ENCODE measurements at places on chromosomes 6 and 20. TPM values are rescaled to one million over a fixed set of nuclear protein-coding genes. Genes with fewer than 3 reads are reported as not detected.

C20orf141 gene
- total RNA-seq: not detected

CLPSL2 gene
- total RNA-seq: not detected

GABRR1 gene
- not detected for total RNA-seq

LY86 gene
- total RNA-seq: 2.6 TPM

CD93 gene
- 63.5 TPM for total RNA-seq

TP53TG5 gene
- not detected for total RNA-seq

ACOT8 gene
- total RNA-seq: 26.6 TPM

ZKSCAN3 gene
- 4.6 TPM for total RNA-seq

DNA sequence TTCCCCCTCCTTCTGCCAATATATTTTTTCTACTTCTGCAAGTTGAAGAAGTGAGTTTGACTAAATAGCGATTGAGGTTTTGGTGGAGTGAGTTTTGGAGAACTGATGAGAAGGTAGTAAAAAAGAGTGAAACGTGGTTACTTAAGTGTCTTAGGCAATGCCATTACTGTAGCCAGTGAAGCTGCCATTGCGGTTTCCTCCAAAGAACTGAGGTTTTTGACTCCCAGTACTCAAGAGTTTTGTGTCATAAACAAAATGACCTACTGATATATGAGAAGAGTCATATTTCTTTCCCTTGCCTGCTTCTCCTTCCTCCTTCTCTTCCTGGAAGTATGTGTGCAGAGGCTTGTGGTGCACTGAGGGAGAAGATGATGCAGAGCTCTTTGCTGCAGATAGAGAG, 554.5 kb upstream of the MAP3K7 start:
- no peak overlapping the region for H3K4me3 ChIP-seq
- H3K4me1 ChIP-seq: no peaks in the 10 kb centered on the region

DNA sequence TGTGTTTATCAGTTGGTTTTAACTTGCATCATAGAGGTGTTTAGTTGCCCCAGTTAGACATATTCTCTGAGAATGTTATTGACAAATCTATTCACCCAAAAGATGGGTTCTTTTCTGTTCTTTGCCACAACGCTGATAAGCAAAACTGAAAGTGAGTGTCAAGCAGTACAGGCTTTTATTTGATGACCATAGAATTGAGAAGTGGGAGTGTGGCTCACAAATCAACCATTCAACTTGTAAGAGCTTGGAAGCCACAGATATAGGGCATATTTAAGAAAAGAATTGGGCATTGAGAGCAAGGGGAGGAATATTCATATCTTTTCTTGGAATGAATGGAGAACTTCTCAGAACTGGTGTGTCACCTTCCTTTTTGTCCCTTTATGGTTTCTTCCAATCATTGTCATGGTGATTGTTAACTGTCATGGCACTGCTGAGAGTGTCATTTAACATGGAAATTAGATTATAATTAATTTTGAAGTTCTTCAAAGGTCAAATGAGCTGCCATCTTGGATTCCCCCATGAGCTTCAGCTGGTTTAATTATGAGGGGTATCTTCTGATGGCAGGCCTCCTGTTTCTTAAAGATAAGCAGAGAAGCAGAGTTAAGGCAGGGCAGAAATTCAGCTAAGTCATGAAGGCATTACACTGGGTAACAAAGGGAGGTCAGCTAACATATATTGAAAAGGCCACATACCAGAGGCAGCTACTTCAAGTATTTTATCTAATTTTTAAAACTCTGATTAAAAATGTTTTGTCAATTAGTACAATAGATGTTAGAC, 254.0 kb upstream of the HTR1E start:
- no peak overlapping the region for H3K27ac ChIP-seq
- H3K27me3 ChIP-seq: no peaks in the 10 kb centered on the region
- no peak for DNase-seq
- H3K4me1 ChIP-seq: no peaks in the 10 kb centered on the region

DNA sequence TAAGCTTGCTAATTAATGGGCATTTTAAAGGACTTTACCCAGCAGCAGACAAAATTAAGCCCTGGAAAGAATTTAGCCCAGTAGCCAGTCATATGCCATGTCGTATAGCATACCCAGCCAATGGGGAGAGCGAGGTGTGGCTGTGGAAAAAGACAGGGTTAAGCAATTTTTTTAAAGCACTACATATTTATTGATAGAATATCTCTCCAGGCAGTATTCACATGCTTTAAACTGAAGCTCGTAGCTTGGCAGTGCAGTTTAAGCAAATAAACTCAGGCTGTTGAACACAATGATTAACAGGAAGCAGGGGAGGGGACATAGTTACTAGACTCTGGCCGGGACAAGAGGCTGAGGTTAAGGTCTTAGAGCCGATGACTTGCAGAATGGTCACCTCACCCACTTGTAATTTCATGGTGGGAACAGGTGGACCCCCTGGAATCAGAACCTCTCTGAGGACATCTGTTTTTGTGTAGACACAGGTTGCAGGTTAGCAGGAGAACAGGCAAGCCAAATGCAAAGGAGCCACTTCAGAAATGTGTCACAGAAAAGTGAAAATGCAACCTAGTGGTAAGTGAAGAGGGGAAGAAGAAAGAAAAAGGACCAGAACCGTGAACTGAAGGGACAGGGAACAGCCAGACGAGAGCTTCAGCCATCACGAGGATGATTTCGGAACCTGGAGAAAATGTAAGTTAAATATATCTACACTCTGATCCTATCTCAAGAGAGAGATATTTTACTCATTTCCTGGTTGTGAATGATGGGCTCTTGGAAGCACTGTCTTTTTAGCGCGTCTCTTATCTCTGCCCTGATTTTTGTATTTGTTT, 7.2 kb downstream of the GCNT2 start:
- peak overlapping the region; percentile 88 for H3K27ac ChIP-seq
- peaks cover 24% of the 10 kb centered on the region for H3K4me1 ChIP-seq
- H3K36me3 ChIP-seq: no peaks in the 10 kb centered on the region
- H3K4me3 ChIP-seq: peak overlapping the region; percentile 38
- DNase-seq: peak; percentile 74

- H3K36me3 ChIP-seq: no peaks in the 10 kb centered on the region
- no peaks in the 10 kb centered on the region for H3K27me3 ChIP-seq
- H3K4me1 ChIP-seq: peaks cover 25% of the 10 kb centered on the region
- no peak overlapping the region for H3K4me3 ChIP-seq
- peak; percentile 40 for DNase-seq
- H3K27ac ChIP-seq: no peak overlapping the region
These were observed 63.1 kb downstream of the PSMG4 start for GRCh38 chr6:3321875-3322274.

- peaks cover 7% of the 10 kb centered on the region for H3K36me3 ChIP-seq
- H3K27me3 ChIP-seq: no peaks in the 10 kb centered on the region
- no peak overlapping the region for H3K27ac ChIP-seq
- H3K4me1 ChIP-seq: no peaks in the 10 kb centered on the region
- no peak for DNase-seq
These were observed 117.7 kb downstream of the FIG4 start for GRCh38 chr6:109808837-109809236.

GRCh38 chr20:48794360-48794759, 33.4 kb downstream of the PREX1 start:
- H3K27ac ChIP-seq: no peak overlapping the region
- no peak overlapping the region for H3K4me3 ChIP-seq
- no peaks in the 10 kb centered on the region for H3K27me3 ChIP-seq
- H3K36me3 ChIP-seq: no peaks in the 10 kb centered on the region
- no peak for DNase-seq
- peaks cover 82% of the 10 kb centered on the region for H3K4me1 ChIP-seq

- H3K27ac ChIP-seq: no peak overlapping the region
- H3K4me3 ChIP-seq: no peak overlapping the region
- no peaks in the 10 kb centered on the region for H3K4me1 ChIP-seq
- H3K27me3 ChIP-seq: no peaks in the 10 kb centered on the region
These were observed 21.7 kb downstream of the THBS2 start for GRCh38 chr6:169231790-169232506.

GRCh38 chr6:154371281-154371680, 14.7 kb upstream of the IPCEF1 start:
- no peaks in the 10 kb centered on the region for H3K36me3 ChIP-seq
- no peak overlapping the region for H3K27ac ChIP-seq
- peaks cover 6% of the 10 kb centered on the region for H3K4me1 ChIP-seq
- H3K4me3 ChIP-seq: no peak overlapping the region
- DNase-seq: no peak

DNA sequence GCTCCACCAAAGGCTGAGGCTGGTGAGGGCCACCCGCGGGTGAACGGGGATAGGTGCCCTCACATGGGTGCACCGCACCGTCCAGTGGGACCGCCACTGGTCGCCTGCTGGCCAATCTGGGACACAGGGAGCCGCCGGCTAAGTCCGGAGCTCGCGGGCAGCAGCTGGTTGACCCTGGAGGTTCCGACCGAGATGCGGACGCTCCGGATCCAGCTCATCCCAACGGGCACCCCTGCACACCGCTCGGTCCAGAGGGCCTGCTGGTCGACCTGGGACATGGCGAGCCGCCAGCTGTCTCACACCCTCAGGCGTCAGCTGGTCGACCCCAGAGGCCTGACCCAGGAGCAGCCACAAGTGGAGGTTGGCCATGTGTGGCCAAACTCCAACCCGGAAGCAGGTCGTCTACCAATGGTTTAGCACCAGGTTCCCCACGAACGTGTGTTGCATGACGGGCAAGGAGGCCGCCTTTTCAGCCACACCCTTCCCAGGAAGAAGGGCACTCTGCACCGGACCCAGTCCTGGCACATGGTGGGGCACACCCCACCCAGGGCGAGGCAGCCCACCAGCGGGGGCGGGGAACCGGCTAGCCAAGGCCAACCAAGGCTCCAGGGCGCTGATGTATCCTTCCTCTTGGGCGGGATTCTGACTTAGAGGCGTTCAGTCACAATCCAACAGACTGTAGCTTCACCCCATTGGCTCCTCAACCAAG, 746.0 kb upstream of the DEFB115 start:
- no peaks in the 10 kb centered on the region for H3K27me3 ChIP-seq
- H3K27ac ChIP-seq: no peak overlapping the region
- no peak overlapping the region for H3K4me3 ChIP-seq
- H3K36me3 ChIP-seq: no peaks in the 10 kb centered on the region
- no peaks in the 10 kb centered on the region for H3K4me1 ChIP-seq

DNA sequence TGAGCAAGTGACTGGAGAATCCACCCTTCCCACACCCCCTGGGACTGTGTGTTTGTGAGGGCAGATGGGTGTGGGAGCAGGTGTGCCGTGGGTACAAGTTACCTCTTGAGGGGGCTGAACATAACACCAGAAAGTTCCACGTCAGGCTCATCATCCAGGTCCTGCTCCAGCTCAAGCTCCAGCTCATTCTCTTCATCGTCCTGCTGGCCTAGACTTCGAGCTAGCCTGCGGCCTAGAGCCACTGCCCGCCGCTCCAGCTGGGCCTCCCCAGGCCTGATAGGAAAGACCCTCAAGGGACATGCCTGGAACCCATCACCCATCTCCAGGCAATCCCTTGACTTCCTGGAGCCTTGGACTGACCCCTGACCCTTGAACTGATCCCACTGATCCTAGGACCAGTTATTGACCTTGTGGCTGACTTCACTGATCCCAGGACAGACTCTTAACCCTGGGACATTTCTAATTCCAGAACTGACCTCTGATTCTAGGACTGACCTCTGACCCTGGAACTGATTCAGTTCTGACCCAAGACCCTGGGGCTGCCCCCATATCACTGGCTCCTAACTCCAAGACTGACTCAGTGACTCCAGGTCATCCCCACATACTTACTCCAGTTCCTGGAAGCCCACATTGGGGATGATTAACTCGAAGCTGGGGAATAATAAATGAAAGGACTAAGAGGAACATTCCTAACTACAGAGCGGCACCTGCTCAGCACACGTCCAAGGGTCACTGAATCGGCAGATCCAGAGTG, 11.8 kb upstream of the SPAG4 start:
- no peak overlapping the region for H3K27ac ChIP-seq
- H3K4me3 ChIP-seq: no peak overlapping the region
- no peaks in the 10 kb centered on the region for H3K36me3 ChIP-seq
- no peak for DNase-seq
- H3K27me3 ChIP-seq: peaks cover 12% of the 10 kb centered on the region

DNA sequence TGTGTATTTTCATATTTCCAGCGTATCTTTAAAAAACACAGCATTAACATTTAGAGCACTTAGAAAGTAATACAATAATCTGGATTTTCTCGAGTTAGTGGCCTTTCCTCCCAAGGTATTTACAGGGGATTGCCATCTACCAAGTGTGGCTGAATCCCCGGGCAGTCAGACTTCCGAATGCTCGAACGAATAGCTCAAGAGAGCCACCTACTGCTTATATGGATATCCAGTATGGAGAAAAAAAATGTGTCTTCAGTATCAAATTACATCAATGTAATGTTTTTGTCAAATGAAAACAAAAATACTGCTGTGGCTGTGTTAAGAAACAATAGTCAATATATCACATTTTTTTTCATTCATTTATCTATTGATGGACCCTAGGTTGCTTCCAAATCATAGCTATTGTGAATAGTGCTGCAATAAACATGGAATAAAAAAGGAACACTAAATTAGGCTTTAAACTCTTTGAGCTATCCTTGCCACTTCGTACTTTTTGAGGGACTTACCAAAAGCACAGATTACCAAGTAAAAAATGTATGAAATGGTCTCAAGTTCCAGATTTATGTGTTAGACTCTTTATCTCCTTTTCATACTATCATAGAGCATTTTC, 654.5 kb upstream of the PTCHD4 start:
- H3K36me3 ChIP-seq: no peaks in the 10 kb centered on the region
- no peak overlapping the region for H3K27ac ChIP-seq
- peaks cover 7% of the 10 kb centered on the region for H3K4me1 ChIP-seq
- peak; percentile 32 for DNase-seq

DNA sequence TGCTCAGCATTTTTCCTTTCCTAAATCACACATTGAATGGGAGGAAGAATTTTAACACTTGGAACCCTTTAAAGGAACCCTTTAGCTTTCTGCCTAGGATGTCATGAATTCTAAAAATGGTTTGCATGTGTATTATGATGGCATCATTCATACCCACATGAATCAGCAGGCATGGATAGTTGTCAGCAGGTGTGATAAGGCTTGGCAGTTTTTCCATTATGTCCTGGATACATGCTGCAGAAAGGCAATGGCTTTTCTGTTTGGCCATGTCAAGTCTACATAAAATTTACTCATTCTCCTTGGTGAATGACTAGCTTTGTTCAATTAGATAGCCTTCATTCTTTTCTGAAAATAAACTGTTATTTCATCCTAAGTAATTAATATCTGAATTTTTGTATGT, 353.7 kb downstream of the GRIK2 start:
- no peak for DNase-seq
- no peak overlapping the region for H3K4me3 ChIP-seq
- no peak overlapping the region for H3K27ac ChIP-seq
- peaks cover 8% of the 10 kb centered on the region for H3K4me1 ChIP-seq
- no peaks in the 10 kb centered on the region for H3K36me3 ChIP-seq
- no peaks in the 10 kb centered on the region for H3K27me3 ChIP-seq

GRCh38 chr20:24465159-24465558, 4.3 kb upstream of the SYNDIG1 start:
- no peaks in the 10 kb centered on the region for H3K27me3 ChIP-seq
- no peaks in the 10 kb centered on the region for H3K36me3 ChIP-seq
- H3K27ac ChIP-seq: no peak overlapping the region
- no peak overlapping the region for H3K4me3 ChIP-seq

- H3K36me3 ChIP-seq: no peaks in the 10 kb centered on the region
- DNase-seq: no peak
- H3K4me1 ChIP-seq: no peaks in the 10 kb centered on the region
- H3K4me3 ChIP-seq: no peak overlapping the region
These were observed 255.9 kb upstream of the DEFB112 start for GRCh38 chr6:50305660-50306059.

GRCh38 chr6:113855500-113856374, 1.4 kb upstream of the MARCKS start:
- H3K27me3 ChIP-seq: no peaks in the 10 kb centered on the region
- peak overlapping the region; percentile 84 for H3K27ac ChIP-seq
- peak overlapping the region; percentile 86 for H3K4me3 ChIP-seq
- no peaks in the 10 kb centered on the region for H3K36me3 ChIP-seq
